ENCODE measurements at places on chromosomes 3 and 15.
A peak's percentile ranks its signal among the peaks of the same experiment; 100 is the strongest.

DNA sequence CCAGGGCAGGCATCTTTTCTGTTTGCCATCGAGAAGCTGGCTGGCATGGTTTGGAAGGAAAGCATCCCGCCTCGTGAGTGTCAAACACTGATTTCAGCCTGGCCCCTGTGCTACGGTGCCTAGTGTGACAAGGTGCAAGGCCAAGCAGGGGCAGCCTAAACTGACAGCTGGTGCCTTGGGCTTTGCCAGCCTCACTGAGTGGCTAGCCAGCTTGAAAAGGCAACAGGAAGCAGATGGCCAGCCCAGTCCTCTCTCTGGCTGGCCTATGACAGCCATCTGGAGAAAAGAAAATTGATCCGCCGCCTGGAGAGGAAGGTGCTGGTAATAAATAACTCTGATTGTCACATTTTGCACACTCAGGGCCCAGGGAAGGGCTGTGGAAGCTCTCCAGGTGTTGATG lies 52.2 kb downstream of the C3orf85 start:
- DNase-seq, result no peak

DNA sequence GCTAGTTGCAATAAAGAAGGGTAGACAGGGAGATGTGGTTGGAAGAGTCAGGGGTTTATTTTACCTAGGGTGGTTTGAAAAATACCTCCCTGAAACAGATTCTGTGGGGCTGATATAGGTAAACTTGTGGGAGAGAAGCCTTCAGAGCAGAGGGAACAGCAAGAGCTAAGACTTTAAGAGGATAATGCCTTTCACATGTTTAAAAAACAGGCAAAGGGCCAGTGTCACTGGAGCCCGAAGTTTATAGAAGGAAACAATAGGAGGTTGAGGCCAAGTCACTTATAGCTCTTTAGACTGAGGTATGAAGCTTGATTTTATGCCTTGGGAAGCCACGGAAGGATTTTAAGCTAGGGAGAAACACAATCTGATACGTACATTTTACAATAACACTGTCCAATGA lies 448.7 kb downstream of the TAFA4 start:
- no peak for DNase-seq

DNA sequence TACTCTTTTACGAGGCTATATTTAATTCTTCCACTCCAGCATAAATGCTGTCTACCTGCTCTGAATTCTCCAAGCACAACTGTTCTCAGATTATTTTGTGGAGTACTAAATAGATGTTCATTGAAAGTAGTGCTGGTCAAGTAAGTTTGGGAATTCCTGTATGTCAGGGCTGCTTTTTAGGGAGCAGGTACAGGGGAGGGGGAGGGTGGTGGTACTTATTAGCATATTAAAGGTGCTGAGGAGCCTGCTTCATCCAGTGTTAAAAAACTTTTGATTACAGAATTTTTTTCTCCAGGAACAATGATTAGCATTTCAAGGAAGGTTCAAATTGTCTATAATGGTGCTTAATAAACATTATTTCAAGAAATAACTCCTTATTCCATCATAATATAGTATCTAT lies 59.2 kb downstream of the PPM1L start:
- no peak for DNase-seq

DNA sequence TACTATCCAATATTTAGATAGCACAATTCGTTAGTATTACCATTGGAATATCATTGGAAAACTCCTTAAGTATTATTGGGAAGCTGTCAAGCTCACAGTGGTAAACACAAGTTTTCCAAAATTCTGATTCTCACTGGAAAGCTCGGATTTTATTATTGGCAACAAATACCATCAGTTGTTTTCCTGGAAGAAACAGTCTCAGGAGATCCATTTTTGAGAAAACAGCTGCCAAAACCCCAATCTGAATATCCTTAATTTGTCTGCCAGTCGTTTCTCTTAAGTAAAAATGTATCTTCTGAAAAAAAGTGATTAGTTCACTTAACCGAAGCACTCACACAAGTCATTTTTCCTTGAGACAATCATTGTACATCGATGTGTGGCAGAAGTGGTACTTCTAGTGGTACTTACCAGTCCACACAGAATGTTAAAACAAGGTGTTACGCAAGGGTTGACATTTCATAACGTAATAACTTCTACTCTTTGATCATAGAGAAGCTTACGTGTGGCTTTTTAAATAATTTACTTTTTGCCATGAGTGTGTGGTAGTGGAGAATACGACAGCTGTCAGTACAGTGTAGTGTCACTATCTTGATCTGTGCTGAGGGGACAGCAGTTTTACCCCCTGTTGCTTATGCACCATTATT lies 74.9 kb downstream of the FAM43A start:
- peak; percentile 43 for DNase-seq

DNA sequence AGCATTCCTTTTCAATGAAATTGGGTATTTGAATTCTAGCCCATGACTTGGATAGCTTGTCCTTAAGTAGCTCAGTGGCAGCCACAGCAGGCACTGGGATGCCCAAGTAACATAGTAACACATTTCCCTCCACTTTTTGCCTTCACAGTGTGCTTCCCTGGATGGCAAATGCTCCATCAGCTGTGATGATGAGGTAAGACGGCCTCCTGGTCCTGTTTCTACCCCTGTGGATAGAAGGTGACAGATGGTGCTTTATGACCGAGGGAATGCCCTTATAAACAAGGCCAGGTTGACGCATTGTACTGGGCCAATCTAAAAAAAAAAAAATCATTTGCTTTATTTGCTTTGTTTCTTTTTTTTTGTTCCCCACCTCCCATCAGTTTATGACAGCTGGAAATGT lies 41.8 kb upstream of the LRTM1 start:
- DNase-seq, result peak; percentile 78

DNA sequence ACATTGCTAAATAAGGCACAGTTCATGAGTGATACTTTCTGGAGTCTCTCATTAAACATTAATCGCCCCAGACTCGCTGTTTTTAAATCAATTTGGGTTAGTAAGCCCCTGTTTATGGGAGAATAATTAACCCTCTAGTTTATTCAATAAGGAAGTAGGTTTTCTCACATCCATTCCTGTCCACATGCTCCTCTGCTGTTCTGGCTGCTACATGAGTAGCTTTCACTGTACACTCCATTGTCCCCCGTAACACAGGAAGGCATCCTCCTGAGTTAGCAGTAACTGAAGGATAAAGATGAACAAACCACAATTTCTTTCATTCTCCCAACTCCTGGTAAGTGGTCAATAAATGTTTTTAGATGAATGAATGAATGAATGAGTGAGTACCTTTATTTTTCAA lies 378.5 kb downstream of the DIPK2A start:
- DNase-seq, result peak; percentile 18

DNA sequence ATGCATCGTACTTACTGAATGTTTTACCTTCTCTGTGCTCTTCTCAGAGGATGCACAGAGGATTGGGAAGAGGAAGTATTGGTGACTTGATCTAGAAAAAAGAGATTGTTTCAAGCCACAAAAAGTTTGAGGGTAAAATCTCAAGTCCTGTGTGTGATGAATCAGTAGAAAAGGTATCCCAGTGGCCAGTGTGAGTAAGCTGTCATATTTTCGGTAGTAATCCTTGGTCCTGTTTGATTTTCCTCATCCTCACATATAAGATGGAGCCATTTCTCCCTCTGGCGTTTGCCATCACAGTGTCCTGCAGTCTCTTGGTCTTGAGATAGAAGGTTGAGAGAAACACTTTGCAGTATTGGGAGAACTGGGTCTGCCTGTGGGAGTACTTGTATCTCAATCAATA lies 166.8 kb downstream of the LPP start:
- no peak for DNase-seq

DNA sequence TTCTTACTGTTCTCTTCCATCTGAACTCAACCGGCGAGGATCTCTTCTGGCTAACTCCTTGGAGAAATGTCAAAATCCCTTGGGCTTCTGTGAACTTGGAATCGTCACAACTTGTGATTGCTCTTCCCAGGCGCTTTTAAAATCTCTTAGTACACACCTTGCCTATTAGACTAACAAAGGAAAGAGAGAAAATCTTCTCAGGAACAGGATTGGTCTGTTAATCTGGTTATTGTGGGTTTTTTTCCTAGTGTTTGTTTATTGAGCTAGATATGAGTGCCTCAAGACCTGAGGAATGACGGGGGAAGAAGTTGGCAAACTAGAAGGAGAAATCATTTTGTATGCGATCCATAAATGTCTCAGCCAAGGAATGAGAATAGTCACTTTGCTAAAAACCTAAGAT lies at the start of gene ATP13A5:
Gene ATP13A5 (minus strand): TSS at position 48 of the 400 bp plus-strand sequence. CDS start 28 bp downstream, at position 20.
- no peak for DNase-seq

DNA sequence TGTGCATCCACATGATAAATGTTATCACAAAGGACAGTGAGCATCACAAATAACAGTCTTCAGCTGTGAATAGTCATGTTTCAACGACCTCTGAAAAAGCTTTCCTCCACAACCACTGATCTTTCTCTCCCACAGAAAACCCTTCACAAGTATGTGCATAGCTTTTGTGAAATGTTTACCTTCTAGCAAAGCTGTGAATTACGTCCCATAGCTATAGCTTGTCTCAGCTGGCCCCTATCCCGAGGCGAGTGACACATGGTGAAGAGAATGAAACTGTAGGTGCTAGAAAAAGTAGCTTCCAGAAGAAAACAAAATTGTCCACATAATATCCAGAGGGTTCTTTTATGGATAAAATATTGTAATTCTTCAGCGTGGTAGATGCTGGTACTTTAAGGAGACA lies 182.0 kb downstream of the FGF12 start:
- DNase-seq, result no peak

DNA sequence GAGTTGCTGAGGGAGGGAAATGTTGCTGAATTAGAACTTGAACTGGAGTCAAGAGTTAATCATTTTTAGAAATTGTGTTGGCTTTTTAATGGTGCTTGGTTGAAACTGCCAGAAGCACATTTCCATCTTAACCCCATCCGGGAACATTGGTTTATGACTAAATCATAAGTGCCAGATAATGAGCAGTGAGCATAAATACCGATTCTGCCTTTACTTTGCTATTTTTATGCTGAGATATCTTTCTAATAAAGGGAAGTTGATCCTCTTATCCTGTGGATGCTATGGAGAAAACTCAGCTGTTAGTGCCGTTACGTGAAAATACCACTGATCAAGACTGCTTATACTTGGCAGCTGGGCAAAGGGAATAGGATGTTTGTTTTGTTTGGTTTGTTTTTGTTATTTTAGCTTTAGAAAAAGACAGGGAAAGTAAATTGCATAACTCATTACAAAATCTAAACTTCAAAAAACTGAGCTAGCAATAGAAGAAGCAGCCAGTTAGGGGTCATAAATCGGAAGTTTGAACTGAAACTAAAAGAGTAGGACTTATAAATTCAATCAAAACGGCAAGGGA lies 813.1 kb downstream of the NAALADL2 start:
- DNase-seq, result no peak

- DNase-seq, result peak; percentile 3
Observed at GRCh38 chr3:31704591-31705179, 172.0 kb downstream of the STT3B start.

DNA sequence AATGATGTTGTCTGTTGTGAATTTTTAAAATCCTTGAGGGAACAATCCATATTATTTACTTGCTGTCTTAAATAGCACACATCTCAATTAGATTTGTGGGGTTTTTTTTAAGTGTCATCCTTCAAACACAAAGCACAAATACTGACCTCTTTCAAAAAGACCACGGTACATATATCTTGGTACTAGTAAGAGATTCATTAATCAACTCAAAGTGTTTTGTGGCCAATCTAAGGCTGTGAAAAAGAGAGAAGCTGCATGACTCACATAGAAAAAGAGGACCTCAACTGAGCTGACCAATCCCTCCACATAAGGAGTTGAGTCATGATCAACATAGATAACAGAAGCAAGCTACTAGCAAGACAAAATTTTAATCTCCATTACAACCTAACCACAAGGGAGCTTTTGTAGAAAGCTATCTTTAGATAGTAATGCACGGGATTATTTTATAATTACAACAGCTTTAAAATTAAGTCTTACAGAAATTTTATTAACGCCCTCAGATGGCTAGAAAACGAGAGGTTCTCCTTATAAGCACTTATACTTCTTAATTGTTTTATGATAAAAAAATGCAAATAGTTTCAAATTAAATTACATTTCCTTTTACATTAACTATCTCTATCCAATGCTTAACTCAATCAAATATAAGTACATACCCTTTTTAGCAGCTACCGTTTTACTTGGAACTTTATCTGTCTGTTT lies 60.5 kb downstream of the TOP2B start:
- no peak for DNase-seq

GRCh38 chr3:107939691-107940442 lies 151.0 kb downstream of the CD47 start:
- peak; percentile 58 for DNase-seq

GRCh38 chr3:40803311-40803710 lies 278.6 kb downstream of the ZNF621 start:
- DNase-seq, result no peak

Measured in NCI-H146 (cell line).